ENCODE measurements at places on chromosomes 13 and 19.

GRCh38 chr13:91056746-91057145 lies 290.7 kb upstream of the MIR17HG start:
- DNase-seq: no peak

DNA sequence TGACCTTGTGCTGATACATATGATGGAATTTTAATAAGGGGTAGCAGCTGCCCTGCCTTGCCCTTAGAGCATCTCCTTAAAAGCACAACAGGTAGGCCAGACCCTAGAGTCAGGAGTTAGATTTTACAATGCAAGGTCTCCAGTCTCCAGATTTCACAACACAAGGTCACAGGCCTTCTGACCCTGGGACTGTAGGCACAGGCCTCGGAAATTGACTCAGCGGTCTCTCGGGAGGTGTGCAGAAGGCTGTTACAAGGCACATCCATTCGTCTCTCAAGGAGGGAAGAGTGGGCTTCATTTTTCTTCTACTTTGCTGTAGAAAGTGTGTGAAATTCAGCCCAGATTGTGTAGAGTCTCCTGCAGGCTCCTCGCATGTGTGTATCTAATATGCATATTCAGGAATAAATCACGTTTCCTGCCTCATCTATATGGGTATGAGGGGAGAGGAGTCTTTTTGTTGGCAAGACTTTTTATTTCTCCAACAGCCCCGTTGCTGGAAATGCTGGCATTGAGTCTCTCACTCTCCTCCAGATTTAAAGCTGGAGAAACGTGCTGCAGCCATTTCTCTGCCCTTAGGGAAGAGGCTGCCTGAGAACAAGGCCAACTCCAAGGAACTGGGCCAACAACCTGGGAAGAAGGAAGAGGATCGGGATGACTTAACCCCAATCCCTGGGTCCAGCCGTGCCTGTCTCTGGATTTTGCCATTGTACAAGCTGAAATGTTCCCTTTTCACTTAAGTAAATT lies 24.5 kb downstream of the UQCRFS1 start:
- no peak for DNase-seq

DNA sequence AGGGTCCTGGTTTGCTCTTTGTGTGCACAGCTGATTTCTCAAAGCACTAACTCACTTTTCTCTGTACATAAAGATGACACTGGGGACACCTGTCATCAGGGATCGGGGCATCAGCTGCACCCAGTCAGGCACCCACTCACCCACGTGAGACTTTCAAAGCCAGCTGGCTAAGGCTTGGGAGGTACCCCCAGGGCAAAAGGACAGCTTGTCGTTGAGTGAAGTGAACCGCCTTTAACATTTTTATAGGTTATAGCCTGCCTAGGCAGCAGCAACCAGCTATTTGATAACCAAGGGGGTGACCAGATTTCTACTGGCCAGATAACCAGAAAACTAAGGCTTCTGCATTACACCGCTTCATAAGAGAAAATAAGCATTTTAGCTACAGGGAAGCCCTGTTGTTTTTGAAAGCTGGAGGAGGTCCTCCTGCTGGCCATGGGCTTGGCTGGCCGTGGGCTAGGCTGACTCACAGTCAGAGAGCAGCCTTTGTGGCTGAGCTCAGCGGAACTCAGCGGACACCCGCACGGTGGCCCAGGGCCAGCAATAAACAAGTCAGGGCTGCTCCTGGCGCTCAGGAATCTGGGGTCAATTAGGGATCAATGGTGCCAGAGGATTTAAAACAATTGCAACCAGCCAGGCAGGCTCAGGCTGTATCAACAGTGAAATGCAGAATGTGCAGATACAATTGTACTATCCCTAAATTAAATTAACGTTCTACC lies 57.1 kb downstream of the ALOX5AP start:
- peak; percentile 36 for DNase-seq

- DNase-seq: no peak
These were observed 1596.6 kb downstream of the SLITRK5 start for GRCh38 chr13:89267734-89268133.

- no peak for DNase-seq
These were observed 23.3 kb downstream of the MIPEP start for GRCh38 chr13:23865906-23866305.

DNA sequence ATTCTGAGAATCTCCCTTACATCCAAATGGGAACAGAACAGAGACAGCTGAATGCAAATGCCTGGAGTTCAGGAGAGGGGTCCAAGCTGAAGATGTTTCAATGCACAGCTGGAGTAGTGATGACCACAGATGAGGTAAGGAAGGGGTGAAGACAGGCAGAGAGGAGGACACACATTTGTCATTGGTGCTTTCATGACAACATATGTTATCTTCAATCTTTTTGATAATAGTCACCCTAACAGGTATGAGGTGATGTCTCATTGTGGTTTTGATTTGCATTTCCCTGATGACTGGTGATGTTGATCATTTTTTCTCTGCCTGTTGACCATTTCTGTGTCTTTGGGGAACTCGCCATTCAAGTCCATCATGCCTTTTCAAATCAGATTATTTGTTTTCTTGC lies 19.2 kb downstream of the SIGLEC7 start:
- DNase-seq: no peak

- DNase-seq: peak; percentile 92
These were observed at the start of gene WTIP for GRCh38 chr19:34480971-34481841. TSS of gene WTIP (plus strand) at chr19:34481758. CDS start at chr19:34481975, 217 bp downstream.

GRCh38 chr13:26950546-26950945 lies 190.0 kb upstream of the GPR12 start:
- no peak for DNase-seq

All from A549 (cell line).